ENCODE measurements at places on chromosomes 16 and 17. TPM values are rescaled to one million over a fixed set of nuclear protein-coding genes. Genes with fewer than 3 reads are reported as not detected.

DNA sequence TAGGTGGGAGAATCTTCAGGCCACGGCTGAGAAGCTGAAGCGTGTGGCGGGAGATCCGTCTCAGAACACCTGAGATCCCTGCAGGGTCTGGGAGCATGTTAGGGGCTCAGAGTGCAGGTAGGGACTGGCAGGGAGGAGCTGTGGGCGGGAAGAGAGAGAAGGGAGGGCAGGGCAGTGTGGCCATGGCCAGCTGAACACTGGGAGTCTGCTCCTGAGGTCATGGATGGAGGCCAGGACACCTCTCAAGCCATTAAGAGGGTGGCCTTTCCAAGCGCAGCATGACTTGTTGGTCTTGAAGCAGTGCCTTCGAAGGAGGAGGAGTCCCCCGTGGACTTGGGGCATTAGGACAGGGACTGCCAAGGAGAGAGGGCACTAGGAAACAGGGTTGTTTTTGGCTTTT lies 23.7 kb downstream of the NAA60 start:
- DNase-seq = no peak

DNA sequence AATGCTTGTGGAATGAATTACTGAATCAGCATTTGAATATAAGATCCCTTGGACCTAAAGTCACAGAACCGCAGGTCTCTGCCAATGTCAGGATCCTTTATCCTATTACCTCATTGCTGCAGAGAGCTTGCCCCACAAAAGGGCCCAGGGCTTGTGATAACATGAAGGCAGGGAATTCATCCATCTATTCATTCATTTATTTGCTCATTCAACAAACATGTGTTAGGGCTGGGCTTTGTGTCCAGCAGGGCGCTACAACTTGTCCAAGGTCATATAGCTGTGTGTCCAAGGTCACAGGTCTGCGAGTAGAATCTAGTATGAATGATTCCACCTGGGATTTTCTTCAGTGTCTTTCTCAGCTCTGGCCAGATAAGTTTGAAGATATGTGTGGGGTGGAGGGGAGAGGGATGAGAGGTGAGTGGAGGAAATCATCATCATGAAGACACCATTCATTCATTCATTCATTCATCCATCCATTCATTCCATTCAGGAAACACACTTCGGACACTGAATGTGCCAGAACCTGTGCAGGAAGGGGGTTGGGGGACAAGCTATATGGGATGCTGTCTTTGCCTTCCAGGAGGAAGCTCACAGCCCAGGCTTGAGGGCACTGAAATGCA lies 1.3 kb upstream of the UNC45B start:
- DNase-seq = no peak

- peak; percentile 72 for DNase-seq
Observed at GRCh38 chr17:7250695-7251627, 573 bp downstream of the CTDNEP1 start.

DNA sequence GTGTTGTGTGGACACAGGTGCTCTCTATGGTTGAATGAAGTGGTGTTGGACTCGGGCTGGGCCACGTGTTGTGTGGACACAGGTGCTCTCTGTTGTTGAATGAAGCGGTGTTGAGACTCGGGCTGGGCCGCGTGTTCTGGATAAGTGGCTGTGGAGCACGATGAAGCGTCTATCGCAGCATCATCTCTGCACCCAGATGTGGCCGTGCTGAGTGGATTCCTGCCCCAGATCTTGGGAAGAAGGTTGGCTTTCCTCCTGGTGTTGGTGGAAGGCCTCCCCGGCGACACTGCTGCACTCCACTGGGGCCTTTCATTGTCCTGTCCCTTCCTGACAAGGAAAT lies 69.1 kb downstream of the RPTOR start:
- no peak for DNase-seq

- DNase-seq = no peak
Observed at GRCh38 chr16:68646953-68647659, 2.0 kb downstream of the CDH3 start.

GRCh38 chr17:32763855-32764439 lies 113.0 kb downstream of the MYO1D start:
- DNase-seq = no peak

- no peak for DNase-seq
Observed at GRCh38 chr16:8346294-8346693, 244.0 kb downstream of the TMEM114 start.

- no peak for DNase-seq
Observed at GRCh38 chr17:61766520-61766919, 96.8 kb downstream of the BRIP1 start.

GRCh38 chr17:2253768-2254406 lies 49.7 kb downstream of the SMG6 start:
- no peak for DNase-seq

DNA sequence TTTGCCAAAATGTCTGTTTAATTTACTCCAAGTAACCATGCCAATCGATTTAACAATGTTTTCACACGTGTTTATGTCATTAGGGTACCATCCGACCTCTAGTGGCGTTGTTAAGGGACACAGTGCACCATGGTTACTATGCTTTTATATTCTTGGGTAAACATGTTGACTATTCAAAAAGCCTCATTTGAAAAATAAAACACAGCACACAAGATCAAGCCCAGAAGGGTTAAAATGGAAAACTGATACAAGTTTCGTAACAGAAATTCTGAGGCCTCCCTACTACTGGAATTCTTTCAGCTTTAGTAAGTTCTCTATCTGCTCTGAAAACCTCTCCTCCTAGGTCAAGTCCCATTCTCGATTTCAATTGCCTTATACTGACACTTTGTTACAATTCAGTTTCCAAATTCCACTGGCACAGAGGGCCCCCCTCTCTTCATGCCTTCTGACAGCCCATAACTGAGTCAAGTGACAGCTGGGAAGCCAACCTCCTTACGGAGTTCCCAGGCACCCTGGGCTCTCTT lies 2.1 kb downstream of the CFAP20 start:
- DNase-seq = no peak

DNA sequence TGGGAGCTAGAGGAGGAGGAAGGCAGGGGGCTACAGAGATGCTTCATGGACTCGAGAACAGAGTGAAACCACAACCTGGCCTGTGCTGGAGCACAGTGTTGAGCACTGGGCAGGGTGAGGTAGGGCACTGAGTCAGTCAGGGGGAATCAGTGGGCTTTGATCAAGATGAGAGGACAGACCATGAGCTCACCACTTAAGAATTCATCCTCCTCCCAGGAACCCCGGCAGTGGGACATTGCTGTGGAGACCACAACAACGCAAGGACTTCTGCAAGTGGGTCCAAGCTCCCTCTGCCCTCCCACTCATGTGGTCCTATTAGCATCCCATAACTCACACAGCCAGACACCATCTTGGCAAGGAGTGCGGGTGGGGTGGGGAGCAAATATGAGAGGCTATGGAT lies 1.7 kb upstream of the CES5A start:
- no peak for DNase-seq

DNA sequence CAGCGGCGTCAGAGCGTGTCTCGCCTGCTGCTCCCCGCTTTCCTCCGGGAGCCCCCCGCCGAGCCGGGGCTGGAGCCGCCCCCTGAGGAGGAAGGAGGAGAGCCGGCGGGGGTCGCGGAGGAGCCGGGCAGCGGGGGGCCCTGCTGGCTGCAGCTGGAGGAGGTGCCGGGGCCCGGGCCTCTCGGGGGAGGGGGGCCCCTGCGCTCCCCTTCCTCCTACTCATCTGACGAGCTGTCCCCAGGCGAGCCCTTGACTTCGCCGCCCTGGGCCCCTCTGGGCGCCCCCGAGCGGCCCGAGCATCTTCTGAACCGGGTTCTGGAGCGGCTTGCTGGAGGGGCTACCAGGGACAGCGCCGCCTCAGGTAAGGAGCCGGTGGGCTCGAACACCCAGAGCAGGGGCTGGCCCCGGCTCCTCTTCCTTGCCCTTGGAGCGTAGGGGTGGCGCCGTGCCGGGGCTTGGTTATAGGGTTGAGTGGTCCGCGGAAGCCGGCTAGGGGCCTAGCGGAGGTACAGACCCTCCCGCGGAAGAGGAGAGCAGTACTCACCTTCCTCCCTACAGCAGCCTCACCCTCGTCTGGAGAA lies 841 bp downstream of the RAPGEFL1 start:
- DNase-seq = no peak

DNA sequence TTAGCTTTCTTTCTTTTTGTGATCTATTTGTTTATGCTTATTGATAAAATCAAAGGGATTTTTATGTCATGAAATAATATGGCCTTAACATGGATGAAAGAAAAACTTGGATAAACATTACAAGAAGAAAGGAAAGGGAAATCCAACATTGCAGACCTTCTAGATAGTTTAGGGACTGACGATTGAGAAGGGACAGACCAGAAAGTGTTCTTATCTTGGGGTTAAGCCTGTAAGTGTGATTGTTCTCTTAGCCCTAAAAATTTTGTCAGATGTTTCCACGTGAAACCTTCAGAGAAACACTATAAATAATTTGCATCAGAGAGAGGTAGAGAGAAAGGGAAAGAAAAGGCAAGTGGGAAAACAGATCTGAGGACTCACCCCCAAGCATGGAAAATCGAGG lies 157.2 kb upstream of the AXIN2 start:
- DNase-seq = no peak

DNA sequence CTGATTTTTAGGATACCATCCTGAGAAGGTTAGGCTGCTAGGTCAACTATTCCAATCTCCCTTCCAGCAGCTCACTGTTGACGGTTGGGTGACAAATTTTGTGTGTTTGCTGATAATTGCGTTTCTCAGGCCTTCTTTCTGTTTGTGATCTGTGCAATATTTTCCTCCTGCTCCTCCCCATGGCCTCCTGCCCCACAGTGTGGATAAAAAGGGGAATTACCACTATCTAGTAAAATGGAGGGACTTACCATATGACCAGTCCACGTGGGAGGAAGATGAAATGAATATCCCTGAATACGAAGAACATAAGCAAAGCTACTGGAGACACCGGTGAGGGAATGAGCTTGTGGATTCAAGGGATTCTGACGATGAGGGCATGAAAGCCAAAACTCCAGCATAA lies 9.2 kb downstream of the CHD3 start:
- no peak for DNase-seq

DNA sequence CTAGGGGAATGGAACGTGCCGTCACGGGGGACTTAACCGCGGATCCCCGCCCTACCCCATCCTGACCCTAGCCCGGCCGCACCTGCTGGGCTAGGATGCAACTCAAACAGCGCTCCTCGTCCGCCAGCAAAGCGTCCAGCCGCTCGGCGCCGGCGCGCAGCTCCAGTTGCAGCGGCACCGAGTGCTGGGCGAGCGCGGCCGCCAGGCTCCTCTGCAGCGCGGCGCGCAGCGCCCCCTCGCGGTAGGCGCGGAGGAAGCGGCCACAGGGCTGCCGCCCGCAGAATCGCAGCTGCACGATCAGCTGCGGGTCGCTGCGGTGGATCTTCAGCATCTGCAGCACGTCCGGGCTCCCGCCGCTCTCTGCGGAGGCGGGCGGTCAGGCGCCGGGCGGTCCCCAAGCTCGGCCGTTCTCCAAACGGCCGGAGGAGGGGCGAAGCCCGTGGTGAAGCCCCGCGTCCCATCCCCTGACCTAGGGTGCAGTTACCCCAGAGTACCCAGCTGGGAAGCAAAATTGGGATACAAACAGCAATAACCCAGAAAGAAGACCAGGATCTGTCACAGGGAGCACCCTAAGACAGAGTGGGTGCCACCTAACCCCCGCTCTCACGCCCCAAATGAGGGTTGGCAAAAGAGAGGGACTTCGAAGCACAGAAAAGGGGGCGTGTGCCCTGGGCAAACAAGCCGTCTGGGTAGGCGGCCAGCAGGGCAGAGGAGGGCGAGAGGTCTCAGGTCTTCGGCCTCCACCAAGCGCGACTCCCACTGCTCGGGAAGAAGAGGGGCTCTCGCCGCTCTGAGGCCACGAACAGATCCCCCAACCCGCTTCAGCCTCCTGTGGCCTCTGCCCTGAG lies 4.2 kb downstream of the TRADD start:
- DNase-seq = peak; percentile 86

DNA sequence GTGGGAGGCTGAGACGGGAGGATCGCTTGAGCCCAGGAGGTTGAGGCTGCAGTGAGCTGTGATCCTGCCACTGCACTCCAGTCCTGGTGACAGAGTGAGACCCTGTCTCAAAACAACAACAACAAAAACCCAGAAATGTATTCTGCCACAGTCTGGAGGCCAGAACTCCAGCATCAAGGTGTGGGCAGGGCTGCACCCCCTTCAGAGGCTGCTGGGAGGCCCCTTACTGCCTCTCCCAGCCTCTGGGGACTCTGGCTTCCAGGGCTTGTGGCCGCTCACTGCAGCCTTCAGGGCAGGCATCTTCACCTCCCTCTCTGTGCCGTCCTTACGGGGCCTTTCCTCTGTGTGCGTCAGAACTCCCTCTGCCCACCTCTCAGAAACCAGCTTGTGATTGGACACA lies 209.4 kb upstream of the GSE1 start:
- DNase-seq = peak; percentile 51

DNA sequence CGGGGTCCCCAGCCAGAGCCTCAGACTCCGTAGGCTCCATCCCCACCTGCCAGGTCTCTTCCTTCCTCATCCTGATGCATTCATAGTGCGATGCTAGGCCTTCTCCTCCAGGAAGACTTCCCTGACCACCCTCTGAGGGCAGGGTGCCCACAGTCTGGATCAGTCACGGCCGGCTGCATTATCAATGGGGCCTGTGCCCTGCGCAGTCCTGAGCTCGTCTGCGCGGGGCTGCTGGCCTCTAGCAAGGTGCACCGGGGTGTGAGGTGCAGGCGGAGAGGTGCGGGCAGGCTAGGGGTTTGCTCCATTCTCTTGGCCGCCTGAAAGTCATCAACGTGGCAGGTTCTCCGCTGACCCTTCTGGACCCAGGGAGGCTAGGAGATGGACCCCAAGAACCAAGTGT lies 56.9 kb upstream of the ACSF3 start:
- no peak for DNase-seq

GRCh38 chr16:86865851-86866662 lies 287.7 kb downstream of the FOXL1 start:
- DNase-seq = no peak

DNA sequence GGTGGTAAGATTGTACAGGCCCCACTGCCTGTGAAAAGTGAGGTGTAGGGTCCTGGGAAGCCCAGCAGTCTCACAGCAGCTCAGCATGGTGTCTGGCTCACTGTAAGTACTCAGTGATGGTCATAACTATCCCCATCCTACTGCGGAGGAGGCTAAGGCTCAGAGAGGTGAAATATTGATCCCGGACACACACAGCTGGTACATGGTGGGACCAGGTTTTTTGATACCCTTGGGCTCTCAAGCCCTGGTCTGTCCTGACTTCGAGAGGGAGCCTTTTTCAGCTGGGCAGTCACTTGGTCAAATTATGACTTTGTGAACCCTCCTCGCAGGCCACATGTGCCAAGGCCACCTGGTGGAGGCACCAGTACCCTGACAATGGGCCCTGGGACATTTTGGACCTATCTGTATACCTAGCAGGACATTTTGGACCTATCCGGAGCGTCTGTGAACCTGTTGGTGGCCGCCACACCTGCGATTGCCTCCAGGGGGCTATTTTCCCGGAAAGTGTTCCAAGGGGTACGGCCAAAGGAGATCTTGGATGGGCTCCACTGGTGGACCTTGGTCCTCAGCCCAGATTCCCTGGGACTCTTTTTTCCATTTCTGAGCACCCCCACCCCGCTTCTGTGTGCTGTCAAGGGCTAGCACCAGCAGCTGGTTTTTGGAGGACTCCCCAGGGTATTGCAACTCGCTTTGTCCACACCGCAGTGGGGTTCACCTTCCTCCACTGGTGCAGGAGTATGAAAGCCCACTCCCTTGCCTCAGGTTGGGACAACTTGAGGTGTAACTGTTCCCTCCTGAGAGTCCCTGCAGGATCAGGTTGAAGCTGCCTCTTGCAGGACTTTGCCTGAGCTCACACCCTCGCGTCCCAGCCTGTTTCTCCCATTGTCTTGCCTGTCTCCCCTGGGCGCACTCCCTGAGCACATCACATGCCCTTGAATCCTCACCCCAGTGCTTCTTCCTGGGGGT lies 83.6 kb upstream of the NKD1 start:
- DNase-seq = peak; percentile 36

KRT27 gene
- total RNA-seq = 1.2 TPM

SLFN11 gene
- 107 TPM for total RNA-seq

MNT gene
- 37.7 TPM for total RNA-seq

ABCC3 gene
- total RNA-seq = 5.4 TPM

CCL16 gene
- total RNA-seq = 1.1 TPM
